H1 (cell line): ENCODE measurements at places on chromosomes 1 and 21.

DNA sequence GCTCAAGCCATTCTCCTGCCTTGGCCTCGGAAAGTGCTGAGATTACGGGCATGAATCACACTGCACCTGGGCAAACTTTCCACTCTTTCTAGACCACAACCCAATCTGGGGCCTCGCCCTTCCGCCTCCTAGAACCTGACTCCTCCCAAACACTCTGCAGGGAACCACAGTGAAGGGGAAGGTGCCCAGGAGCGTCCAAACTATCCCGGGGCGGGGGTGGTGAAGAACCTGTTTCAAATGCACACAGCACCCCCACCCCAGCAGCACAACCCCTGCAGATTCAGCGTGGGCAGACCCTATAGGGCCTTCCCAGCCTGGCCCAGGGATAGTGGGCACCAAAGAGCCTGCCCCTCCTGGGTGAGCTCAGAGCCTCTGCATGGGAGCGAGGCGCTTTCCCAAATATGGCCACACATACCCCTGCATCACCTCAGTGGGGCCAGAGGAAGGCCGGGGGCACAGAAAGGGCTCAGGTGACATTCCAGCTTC lies 86.9 kb downstream of the STUM start:
- H3K4me3 ChIP-seq = no peak overlapping the region
- H3K27ac ChIP-seq = no peak overlapping the region
- H3K27me3 ChIP-seq = no peaks in the 10 kb centered on the region
- no peaks in the 10 kb centered on the region for H3K36me3 ChIP-seq
- DNase-seq = no peak
- no peaks in the 10 kb centered on the region for H3K4me1 ChIP-seq

GRCh38 chr1:188719735-188720134 lies 1757.9 kb downstream of the BRINP3 start:
- H3K36me3 ChIP-seq = no peaks in the 10 kb centered on the region
- DNase-seq = no peak
- no peaks in the 10 kb centered on the region for H3K4me1 ChIP-seq
- H3K27ac ChIP-seq = no peak overlapping the region

DNA sequence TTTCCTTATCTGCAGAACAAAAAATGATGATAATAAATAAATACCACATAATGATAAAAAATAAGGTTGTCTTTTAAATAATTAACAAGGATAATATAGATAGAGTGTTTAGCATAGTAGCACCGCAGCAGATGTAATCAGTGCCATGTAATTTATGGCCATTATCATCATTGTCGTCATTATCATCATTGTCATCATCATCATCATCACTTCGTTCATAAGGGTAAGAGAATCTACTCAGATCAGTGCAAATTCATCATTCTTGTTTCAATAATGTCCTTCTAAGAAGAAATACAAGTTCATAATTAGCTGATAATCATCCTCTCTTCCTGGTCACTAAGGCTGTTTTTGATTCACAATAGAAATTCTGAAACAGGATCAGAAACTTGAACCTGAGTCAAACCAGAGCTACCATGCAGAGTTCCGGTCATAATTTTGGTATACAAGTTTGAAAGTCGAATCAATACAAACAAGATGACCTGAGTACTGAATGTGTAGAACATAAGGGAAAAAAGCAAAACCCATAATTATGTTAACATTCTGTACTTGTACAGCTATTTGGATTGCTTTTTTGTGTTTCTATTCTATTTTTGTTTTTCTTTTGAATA lies 172.0 kb downstream of the LRRC40 start:
- no peaks in the 10 kb centered on the region for H3K27me3 ChIP-seq
- H3K36me3 ChIP-seq = no peaks in the 10 kb centered on the region
- H3K4me3 ChIP-seq = no peak overlapping the region
- no peak for DNase-seq
- no peaks in the 10 kb centered on the region for H3K4me1 ChIP-seq

- no peaks in the 10 kb centered on the region for H3K4me1 ChIP-seq
- H3K36me3 ChIP-seq = no peaks in the 10 kb centered on the region
- H3K27me3 ChIP-seq = no peaks in the 10 kb centered on the region
- H3K4me3 ChIP-seq = no peak overlapping the region
These were observed 31.9 kb upstream of the KCNA2 start for GRCh38 chr1:110638058-110638457.

- no peak overlapping the region for H3K4me3 ChIP-seq
- H3K36me3 ChIP-seq = no peaks in the 10 kb centered on the region
- no peaks in the 10 kb centered on the region for H3K27me3 ChIP-seq
- H3K4me1 ChIP-seq = no peaks in the 10 kb centered on the region
- no peak for DNase-seq
- no peak overlapping the region for H3K27ac ChIP-seq
These were observed 867.3 kb downstream of the PLA2G4A start for GRCh38 chr1:187696073-187696472.

DNA sequence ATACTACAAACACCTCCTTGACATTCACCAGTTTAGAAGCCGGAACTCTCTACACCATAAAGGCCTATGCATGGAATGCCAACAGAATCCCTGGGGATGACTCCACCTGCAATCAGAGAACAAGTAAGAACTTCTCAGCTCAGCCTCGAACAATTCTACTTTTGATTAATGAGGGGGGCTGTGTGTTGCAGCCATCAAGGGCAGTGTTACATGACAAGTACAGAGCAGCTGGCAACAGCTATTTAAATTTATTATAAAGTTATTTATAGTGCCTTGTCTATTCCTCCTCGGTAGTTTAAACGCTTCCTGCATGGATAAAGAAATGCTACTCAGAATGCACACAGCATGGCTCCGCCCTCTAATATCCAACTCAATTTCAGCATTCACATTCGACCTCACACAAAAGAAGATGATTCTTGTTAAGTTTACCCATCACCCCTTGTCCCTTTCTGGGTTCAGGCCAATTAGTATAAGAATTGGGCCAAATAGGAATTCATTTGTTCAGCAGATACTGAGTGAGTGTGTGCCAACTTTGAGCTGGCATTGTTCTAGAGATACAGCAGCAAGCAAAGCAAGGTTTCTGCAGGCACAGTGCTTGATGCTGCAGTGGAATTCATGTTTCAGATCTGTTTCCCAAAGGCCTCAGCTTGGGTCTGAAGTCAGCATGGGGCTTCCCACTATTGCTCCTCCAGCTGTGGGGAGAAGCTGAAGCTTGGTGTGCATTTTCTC lies 6.4 kb downstream of the FNDC7 start:
- H3K36me3 ChIP-seq = no peaks in the 10 kb centered on the region
- H3K27me3 ChIP-seq = no peaks in the 10 kb centered on the region
- H3K4me3 ChIP-seq = no peak overlapping the region

DNA sequence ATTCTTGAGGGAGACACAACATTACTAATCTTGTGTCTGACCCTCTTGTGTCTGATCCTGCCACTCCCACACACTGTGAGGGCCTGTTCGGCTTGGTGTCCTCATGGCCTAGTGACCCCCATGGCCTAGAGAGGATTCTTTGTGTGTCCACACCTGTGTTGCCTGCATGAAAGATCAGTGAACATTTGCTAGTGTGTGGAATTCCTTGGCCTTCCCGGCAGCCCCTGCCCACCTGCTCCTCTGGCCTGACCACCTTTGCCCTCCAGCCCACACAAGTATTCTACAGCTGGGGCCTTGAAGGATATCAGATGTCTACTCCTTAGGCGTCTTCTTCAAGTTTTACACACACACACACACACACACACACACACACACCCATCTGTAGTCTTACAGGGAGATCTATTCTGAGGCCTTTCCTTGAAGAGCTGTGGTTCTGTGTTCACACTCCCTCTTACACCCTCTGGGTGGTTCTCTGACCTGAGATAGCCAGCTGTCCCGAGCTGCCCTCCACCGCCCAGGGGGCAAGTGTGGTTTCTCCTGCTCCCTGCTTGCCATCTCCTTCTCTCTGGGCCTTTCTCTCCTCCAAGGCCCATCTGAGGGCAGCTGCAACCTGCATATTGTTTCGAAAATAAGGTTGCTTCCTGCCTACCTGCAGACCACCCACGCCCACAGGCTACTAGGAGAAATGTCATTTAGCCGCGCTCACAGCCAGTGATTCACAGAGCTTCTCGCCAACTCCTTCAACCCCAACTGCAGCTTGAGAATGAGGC lies 45.4 kb downstream of the CD247 start:
- DNase-seq = no peak
- no peaks in the 10 kb centered on the region for H3K36me3 ChIP-seq
- no peak overlapping the region for H3K4me3 ChIP-seq
- H3K27me3 ChIP-seq = no peaks in the 10 kb centered on the region

DNA sequence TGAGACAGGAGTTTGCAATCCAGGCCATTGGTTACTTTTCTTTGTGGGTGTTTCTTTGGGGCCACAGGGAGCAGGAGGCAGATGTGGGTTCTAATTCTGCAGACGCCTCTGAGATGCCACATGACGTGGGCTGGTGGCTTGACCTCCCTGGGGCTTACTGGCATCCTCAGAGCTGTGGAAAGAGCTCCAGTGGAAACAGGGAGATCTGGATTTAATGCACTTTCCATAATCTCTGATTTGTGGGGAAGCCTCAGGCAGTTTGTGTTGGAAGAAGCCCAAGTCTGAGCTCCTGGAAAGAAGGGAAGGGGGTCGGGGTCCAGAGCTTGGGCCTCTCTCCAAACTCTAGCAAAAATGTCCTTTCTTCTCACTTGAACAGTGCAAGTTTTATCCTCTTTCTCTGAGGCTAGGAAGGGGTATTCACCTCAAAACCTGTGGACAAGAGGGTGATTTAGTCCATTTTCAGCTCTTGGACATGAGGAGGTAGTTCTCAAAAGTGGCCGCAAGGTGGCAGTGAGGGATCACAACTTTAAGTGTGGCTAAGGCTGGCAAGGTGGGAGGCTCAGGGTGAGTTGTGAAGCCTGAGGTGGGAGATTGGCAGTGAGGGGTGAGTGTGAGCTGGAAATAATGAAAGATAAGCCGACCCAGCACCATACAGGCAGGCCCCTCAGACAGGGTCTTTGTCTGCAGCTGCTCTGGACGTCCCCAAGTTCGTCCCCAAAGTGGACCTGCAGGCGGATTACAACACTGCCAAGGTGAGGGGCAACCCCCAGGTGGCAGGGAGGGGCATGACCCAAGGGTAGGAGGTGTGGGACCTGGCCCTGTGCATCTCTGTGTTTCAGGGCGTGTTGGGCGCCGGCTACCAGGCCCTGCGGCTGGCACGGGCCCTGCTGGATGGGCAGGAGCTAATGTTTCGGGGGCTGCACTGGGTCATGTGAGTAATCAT lies 9.2 kb downstream of the IKBKE start:
- H3K36me3 ChIP-seq = no peaks in the 10 kb centered on the region; the same call in none of the 2 replicates
- H3K4me1 ChIP-seq = no peaks in the 10 kb centered on the region
- H3K4me3 ChIP-seq = no peak overlapping the region

DNA sequence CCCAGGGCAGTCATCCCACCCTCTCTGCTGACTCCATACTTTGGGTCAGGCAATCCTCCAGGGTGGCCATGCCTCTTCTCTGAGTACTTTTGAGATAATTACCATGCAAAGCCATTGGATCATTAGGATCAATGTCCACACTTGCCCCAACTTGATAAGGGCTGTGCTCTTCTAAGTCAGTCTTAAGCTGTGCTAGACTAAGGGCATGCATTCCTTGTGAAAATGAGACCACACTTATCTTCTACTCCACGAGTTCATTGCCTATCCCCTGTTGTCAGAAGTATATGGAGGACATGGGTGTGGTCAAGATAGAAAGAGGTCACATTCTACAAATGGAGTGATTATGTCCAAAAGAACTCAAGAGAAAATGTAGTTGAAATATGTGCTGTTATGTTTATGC lies 18.9 kb upstream of the SSX2IP start:
- H3K36me3 ChIP-seq = no peaks in the 10 kb centered on the region
- H3K4me1 ChIP-seq = no peaks in the 10 kb centered on the region; the same call in 1 of the 2 replicates
- DNase-seq = no peak
- no peaks in the 10 kb centered on the region for H3K27me3 ChIP-seq
- no peak overlapping the region for H3K4me3 ChIP-seq

DNA sequence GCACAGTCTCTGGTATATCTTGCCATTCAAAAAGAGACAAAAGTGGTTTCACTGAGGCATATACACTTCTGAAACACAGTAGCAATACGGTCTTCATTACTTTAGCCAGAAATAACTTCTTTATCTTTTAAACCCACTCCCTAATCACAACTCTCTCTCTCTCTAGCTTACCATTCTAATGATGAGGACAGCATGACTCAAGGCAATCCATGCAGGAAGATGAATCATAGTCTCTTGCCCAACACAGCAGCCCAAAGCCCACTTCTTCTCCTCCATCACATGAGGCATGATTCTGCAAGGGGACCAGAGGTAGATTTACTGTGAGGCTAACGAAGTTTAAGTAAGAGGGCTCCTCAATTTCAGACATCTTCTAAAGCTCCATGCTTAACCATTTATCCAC lies 285.0 kb upstream of the NR5A2 start:
- no peaks in the 10 kb centered on the region for H3K36me3 ChIP-seq
- no peak overlapping the region for H3K27ac ChIP-seq
- H3K4me1 ChIP-seq = peaks cover 1% of the 10 kb centered on the region
- no peak for DNase-seq
- H3K4me3 ChIP-seq = no peak overlapping the region

GRCh38 chr1:115073298-115074087 lies 15.8 kb downstream of the TSPAN2 start:
- no peaks in the 10 kb centered on the region for H3K27me3 ChIP-seq
- no peaks in the 10 kb centered on the region for H3K36me3 ChIP-seq
- no peaks in the 10 kb centered on the region; the same call in 1 of the 2 replicates for H3K4me1 ChIP-seq
- no peak overlapping the region for H3K4me3 ChIP-seq

DNA sequence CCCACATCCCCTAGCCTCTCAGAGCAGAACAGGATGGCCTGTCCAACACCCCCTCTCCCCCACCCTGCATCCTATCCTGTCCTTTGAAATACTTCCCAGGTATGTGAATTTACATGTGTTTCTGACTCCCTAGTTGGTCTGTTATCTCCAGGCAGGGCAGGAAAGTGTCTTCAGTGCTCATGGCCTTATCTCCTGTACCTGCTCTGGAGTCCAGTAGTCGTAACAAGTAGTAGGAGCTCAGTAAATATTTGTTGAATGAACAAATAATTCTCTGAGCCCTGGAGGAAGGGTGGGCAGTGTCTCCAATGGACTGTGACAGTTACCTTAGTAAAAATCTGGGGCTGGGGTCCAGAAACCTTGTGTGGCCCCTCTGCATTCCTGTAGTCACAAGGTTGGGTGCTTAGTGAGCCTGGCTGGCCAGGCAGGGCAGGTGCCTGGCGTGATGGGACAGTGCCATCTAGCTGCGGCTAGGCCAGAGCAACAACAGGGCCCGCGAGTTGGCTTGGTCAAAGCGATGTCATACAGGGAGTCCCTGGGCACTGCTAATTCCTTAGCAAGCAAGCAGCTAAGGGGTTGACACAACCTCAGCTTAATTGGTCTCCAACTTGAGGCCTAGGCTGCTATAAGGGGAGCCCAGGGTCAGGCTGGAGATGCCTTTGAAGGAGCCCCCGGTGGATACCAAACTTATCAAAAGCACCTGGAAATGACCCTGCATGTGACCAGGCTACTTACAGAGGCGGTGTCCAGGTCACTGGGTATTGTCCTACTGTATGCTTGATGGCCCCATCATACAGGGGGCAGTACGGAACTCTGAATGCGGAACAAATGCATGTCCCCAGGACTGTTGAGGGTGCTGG lies 89.0 kb upstream of the PPM1J start:
- H3K36me3 ChIP-seq = no peaks in the 10 kb centered on the region
- H3K27ac ChIP-seq = no peak overlapping the region
- H3K27me3 ChIP-seq = no peaks in the 10 kb centered on the region
- H3K4me3 ChIP-seq = no peak overlapping the region
- DNase-seq = peak; percentile 80

- no peak overlapping the region for H3K27ac ChIP-seq
- no peaks in the 10 kb centered on the region for H3K36me3 ChIP-seq
- no peak overlapping the region for H3K4me3 ChIP-seq
- no peaks in the 10 kb centered on the region for H3K27me3 ChIP-seq
- no peak for DNase-seq
These were observed 21.3 kb downstream of the CCDC30 start for GRCh38 chr1:42484382-42484781.

GRCh38 chr1:8625981-8626898 lies 191.2 kb downstream of the RERE start:
- no peak for DNase-seq
- H3K27me3 ChIP-seq = no peaks in the 10 kb centered on the region
- H3K4me3 ChIP-seq = no peak overlapping the region
- no peaks in the 10 kb centered on the region for H3K36me3 ChIP-seq
